ENCODE measurements at places on chromosomes 3 and 15.

GRCh38 chr3:108493862-108494261, 16.5 kb downstream of the MYH15 start:
- no peak for DNase-seq

DNA sequence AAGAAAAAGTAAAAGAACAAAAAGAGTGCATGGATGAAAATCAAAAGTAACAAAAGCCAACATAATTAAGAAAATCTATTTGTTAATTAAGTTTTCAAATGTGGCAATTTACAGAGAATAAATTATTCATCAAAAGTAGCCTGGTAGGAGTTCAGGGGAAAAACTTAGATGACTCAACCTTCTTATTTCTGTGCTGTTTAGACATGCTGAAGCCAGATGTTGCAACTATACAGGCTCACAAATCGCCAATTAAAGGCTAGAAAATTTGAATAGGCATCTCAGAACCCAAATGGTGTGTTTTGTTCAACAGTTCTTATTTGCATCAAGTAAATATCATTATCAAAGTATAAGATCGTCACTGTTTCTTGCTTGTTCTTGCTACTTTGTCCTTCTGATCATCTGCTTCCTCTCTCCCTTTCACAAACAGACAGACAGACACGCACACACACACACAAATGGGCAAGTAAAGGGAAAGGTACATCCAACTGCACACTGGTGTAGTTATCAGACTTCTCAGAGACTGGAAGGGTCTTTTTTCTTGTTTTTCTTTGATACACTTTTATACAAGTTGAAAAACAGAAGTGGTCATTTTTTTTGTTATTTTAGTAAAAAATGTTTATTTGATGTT, 572.2 kb downstream of the MECOM start:
- no peak for DNase-seq

- DNase-seq = no peak
These were observed 24.4 kb downstream of the PTPN23 start for GRCh38 chr3:47404955-47405790.

GRCh38 chr3:26118165-26118564, 328.3 kb downstream of the OXSM start:
- no peak for DNase-seq

DNA sequence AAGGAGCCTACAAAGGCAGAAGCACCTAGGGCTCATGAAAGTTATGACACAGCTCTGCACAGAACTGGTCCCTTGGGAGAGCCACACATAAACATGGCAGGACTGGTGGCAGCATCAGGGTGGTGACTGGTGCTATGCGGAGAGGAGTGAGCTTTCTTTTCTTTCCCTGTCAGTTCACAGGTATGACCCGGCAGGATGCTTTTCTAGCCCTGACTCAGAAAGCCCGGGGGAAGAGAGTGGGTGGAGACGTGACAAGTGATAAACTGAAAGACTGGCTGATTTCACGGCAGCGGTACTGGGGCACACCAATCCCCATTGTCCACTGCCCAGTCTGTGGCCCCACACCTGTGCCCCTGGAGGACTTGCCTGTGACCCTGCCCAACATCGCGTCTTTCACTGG, 103.0 kb downstream of the LARS2 start:
- no peak for DNase-seq

DNA sequence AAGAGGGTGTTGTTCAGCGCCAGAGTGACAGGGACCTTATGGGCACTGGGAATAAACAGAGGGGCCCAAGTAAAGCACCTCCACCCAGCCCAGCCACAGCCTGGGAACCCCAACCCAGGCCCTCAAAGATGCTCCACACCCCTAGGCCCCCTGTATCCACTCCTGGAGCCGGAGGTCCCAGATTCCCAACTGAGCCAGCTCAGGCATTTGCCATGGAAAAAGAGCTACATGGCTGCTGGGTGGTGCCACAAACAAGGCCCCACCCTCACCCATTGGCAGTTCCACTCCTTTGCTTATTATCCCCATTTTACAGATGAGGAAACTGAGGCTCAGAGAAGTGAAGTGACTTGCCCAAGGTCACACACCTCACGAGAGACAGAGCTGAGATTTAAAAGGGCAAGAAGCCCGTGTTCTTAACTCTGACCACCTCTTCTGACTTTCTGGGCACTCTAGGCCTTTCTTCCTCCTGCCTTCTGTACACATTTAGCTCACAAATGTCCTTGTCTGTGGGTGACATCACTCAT, 16.9 kb downstream of the ANPEP start:
- DNase-seq = no peak

- DNase-seq = no peak
These were observed 66.3 kb downstream of the GTPBP8 start for GRCh38 chr3:113057117-113057516.

DNA sequence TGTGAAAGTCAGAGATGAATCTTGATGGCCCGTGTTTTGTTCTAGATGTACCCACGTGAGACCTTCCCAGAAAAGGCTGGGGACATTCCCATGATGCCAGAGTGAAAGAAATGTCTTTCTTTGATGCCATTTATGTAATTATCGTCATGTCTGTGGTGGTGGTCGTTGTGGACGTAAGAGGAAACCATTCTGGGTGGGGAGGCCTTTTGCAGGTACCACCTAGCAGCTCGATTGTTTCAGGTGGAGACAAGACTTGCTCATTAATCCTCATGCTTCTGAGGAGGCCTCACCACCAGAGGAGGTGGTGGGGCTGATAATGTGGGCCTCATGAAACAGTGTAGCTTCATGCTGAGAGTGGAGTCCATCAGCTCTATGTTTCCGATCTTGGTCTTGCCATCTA, 58.1 kb upstream of the USP3 start:
- DNase-seq = no peak

GRCh38 chr15:65578904-65579728, 31.8 kb downstream of the INTS14 start:
- no peak for DNase-seq

- DNase-seq = no peak
These were observed 57.0 kb downstream of the ISG20 start for GRCh38 chr15:88695691-88696251.

GRCh38 chr3:29333576-29333975, 52.7 kb downstream of the RBMS3 start:
- no peak for DNase-seq

GRCh38 chr15:48792408-48792807, 18.5 kb downstream of the CEP152 start:
- no peak for DNase-seq

DNA sequence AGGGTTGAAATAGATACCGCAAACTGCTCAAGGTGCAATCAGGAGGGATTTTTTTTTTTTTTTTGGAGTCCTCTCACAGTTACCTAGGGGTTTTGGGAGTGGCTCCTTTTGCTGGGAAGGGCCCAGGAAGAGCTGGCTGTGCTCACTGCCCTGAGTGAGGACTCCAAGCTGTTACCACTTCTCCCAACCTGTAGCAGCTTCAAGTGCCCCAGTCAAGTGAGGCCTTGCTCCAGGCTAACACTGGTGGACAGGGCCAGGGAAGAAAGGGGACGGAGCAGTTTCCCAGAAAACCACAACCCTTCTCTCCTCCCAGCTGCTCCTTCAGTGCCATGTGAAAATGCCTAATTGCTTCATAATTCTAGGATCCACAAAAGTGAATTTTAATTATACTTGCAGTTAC, 274.3 kb downstream of the SUCLG2 start:
- no peak for DNase-seq

DNA sequence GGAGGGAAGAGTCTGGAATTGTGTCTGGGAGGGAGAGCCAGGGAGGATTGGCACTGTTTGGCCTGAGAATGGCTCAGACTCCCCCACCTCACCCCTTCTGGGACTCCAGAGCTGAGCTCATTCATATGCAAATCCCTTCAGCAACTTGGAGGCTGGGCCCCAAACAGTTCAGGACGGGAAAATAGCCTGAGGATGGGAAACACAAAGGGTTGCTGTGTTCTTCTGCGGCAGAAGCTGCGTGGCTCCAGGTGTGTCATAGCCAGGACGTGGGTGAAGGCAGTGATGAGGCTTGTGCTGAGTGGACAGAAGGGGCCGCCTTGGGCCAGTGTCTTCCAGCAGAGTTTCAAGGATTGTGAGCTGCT, 16.6 kb downstream of the MASP1 start:
- no peak for DNase-seq

- DNase-seq = no peak
These were observed 18.0 kb downstream of the UBE2E2 start for GRCh38 chr3:23221136-23221535.

DNA sequence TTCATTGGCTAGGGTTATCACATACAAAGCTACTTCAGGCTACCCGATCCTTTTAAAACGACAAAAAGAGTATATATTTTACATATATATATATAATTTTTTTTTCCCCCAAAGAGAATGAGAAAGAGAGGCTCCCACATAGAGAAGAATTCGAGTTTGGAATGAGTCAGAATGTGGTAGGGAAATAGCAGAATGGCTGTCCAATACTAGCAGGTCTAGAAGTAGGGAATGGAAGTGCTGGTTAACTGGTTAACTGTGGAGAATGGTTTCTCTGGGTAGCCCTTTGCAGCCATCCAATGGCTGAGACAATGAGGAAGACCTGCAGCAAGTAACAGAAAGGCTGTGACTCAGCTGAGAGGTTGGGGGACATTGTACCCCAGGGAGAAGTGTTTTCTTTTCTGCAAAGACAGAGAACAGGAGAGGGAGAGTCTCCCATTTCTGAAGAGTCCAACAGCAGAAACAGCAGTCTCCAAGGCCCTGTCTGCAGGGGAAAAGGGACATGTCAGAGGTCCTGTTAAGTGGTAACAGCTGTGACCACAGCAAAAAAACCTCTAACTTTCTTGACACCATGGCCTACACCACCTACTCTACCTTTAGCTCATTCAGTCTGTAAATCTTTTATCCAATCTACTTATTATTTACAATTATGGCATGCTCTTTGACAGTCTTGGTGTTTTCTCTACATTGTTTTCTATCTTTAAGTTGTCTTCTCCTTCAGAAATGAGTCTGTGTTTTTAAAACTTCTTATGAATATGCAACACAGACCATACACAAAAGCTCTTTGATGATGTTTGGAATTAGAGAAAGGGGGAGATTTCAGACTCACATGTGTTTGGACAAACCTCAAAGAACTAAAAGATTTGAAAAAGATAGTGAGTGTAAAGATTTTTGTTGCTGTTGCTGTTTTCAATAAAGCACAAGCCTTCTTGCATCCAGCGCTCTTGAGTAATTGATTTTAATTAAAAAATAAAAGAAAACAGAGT, 116.1 kb upstream of the SLC7A14 start:
- no peak for DNase-seq

DNA sequence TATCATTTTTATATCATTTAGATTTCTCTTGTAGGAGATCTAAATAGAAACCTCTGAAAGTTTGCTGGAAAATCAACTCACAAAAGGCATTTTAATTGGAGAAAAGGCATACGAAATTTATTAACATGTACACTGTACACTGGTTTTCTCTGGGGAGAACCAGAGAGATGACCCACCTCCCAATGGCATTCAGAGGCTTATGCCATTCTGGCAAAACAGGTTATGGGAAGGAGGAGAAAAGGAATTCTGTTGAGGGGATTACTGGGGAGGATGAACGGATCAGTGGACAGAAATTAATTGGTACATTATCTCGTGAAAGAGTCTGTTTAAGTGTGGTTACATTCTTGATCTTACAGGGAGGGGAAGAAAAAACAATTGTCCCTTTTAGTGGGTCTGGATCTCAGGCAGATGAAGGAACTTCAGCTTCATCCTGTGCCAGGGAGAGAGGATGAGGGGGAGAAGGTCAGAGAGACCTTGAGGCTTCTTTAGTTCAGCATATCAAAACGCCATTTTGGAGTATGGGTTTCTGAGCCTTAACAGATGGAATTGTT, 16.5 kb downstream of the RAB11A start:
- no peak for DNase-seq

- DNase-seq = no peak
These were observed 3.0 kb upstream of the CYP11A1 start for GRCh38 chr15:74370471-74370870.

GRCh38 chr3:61903931-61904657, 342.7 kb downstream of the PTPRG start:
- no peak for DNase-seq

DNA sequence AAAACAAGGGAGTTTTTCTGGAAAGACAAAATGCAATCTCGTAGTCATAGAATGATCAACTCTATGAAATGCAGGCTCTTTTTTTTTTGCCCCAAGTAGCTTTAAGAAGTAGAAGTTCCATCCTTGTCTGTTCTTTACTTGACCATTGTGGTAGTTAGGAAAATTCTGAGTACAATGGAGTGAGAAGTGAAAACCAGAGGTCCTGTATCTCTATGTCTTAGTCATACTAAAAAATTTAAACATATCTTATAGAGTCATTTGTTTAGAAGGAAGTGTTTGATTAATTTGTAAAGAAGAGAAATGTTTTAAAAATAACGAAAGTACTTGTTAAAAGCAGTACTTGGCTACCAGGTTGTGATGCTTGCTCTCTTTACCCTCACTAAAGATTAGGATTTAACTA, 52.4 kb downstream of the PRKCI start:
- DNase-seq = no peak

GRCh38 chr3:178671377-178671776, 135.1 kb downstream of the KCNMB2 start:
- no peak for DNase-seq

DNA sequence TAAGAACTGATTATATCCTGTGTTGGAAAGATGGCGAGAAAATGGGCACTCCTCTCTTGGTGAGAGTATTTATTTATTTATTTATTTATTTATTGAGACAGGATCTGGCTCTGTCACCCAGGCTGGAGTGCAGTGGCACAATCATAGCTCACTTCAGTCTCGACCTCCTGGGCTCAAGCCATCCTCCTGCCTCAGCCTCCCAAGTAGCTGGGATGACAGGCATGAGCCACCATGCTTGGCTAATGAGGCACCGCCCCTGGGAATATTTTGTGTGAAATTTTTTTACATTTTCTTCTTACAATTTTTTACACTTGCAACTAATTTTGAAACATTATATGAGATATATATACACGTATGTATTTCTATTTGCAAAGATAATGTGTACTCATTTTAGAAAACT, 150.5 kb upstream of the PRR20G start:
- no peak for DNase-seq

DNA sequence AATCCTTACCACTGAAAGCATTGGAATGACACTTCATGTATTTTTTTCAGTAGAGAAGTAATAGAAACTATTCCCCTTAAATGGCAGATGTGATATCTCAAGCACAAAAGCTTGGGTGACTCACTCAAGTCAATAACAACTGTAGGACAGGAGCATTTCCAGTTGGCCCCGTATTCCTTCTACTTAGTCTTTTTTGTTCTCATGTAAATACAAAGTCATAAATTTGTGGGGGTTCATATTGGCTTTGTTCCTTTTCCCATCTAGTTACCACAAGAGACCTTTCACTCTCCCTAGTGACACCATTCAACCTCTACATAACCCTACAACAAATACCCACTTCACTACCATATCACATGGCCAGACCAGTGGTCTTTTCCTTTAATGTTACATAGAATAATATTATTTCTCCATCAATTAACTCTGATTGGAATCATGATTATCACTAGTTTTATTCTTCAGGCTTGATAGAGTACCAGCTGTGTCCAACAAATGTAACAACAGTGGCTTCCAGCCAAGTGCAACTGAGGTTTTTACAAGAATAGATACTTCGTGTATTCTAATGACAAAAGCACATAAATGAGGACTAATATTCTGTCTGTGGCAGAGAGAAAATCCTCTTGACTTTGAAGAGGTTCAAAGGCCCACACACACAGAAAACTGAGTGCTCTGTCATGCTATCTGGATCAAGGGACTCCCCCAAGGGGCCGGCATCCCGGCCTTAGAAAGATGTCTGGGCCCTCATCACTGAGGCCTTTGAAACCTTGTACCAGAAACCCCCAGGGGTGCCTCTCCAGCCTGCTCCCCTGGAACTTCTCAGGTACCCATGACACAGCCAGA, 94.0 kb upstream of the THBS1 start:
- no peak for DNase-seq

GRCh38 chr3:62168356-62168755, 205.0 kb downstream of the FEZF2 start:
- DNase-seq = no peak
